ENCODE measurements at places on chromosomes 1 and 21. TPM values are rescaled to one million over a fixed set of nuclear protein-coding genes. Genes with fewer than 3 reads are reported as not detected.

The ZNF124 gene
- 25.6 TPM for total RNA-seq

The NENF gene
- 23.0 TPM for total RNA-seq

The PLPP3 gene
- total RNA-seq: 7.2 TPM

The GPR52 gene
- 2.2 TPM for total RNA-seq

Measured in endothelial cell of umbilical vein (primary cell).